ENCODE measurements at places on chromosomes 7 and 10.

DNA sequence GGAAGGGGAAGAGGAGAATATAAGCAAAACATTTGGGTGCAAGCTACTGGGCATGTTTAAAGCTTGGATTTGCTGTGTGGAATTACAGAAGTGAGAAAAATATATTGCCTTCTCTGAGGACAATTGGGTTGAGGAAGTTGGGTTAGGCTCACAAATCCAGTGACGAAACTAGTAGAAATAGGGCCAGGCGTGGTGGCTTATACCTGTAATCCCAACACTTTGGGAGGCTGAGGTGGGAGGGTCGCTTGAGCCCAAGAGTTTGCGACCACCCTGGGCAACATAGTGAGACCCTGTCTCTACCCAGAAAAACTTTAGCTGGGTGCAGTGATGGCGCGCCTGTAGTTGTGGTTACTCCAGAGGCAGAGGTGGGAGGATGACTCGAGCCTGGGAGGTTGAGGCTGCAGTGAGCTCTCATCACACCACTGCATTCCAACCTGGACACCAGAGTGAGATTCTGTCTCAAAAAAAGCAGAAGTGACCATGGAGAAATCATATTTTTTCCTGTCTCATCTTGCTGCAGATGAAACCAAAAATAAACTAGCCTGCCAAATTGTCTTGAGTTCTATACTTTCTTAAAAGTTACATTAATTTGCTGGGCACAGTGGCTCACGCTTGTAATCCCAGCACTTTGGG, 22.4 kb downstream of the NRBF2 start:
- no peaks in the 10 kb centered on the region for H3K4me1 ChIP-seq
- H3K27ac ChIP-seq: no peak overlapping the region
- no peaks in the 10 kb centered on the region for H3K27me3 ChIP-seq
- H3K36me3 ChIP-seq: peaks cover 40% of the 10 kb centered on the region
- no peak overlapping the region for H3K4me3 ChIP-seq
- no peak for DNase-seq

- no peak overlapping the region for H3K27ac ChIP-seq
- no peaks in the 10 kb centered on the region for H3K4me1 ChIP-seq
- H3K36me3 ChIP-seq: no peaks in the 10 kb centered on the region
- H3K4me3 ChIP-seq: no peak overlapping the region
- DNase-seq: no peak
These were observed 178.0 kb downstream of the NPSR1 start for GRCh38 chr7:34835901-34836600.

- H3K4me1 ChIP-seq: no peaks in the 10 kb centered on the region
- no peak overlapping the region for H3K27ac ChIP-seq
- no peaks in the 10 kb centered on the region for H3K27me3 ChIP-seq
- H3K4me3 ChIP-seq: no peak overlapping the region
- no peak for DNase-seq
These were observed 207.8 kb downstream of the TFEC start for GRCh38 chr7:115822801-115823200.

- DNase-seq: no peak
- no peaks in the 10 kb centered on the region for H3K27me3 ChIP-seq
- H3K36me3 ChIP-seq: no peaks in the 10 kb centered on the region
- no peak overlapping the region for H3K4me3 ChIP-seq
- no peak overlapping the region for H3K27ac ChIP-seq
These were observed 208.4 kb downstream of the DIP2C start for GRCh38 chr10:480928-481552.

- no peaks in the 10 kb centered on the region for H3K36me3 ChIP-seq
- no peaks in the 10 kb centered on the region for H3K27me3 ChIP-seq
- H3K4me1 ChIP-seq: no peaks in the 10 kb centered on the region
- DNase-seq: no peak
These were observed 38.1 kb downstream of the FAM107B start for GRCh38 chr10:14736600-14737081.

DNA sequence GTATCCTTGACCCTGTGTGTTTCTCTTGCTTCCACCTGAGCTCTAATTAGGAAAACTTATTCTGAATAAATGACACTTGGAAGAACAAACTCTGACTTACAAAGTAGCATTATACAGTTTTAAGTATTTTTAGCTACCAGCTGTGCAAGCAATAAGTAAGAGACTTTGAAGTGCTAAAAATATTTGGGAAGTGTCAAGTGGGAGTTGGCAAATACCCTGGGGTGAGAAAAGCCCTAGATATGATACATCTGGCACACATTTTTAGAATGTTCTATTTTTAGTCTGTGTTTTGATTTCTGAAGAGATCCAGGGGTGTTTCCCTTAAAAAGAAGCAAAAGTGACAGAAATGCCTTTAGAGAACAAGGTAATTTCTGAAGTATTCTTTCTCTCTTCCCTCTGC, 132.7 kb upstream of the TEX47 start:
- no peaks in the 10 kb centered on the region for H3K4me1 ChIP-seq
- no peak overlapping the region for H3K27ac ChIP-seq
- no peaks in the 10 kb centered on the region for H3K27me3 ChIP-seq
- no peaks in the 10 kb centered on the region for H3K36me3 ChIP-seq
- DNase-seq: no peak
- H3K4me3 ChIP-seq: no peak overlapping the region

GRCh38 chr7:82335927-82336326, 107.7 kb downstream of the CACNA2D1 start:
- H3K27me3 ChIP-seq: no peaks in the 10 kb centered on the region
- H3K36me3 ChIP-seq: no peaks in the 10 kb centered on the region
- no peaks in the 10 kb centered on the region for H3K4me1 ChIP-seq
- H3K27ac ChIP-seq: no peak overlapping the region

DNA sequence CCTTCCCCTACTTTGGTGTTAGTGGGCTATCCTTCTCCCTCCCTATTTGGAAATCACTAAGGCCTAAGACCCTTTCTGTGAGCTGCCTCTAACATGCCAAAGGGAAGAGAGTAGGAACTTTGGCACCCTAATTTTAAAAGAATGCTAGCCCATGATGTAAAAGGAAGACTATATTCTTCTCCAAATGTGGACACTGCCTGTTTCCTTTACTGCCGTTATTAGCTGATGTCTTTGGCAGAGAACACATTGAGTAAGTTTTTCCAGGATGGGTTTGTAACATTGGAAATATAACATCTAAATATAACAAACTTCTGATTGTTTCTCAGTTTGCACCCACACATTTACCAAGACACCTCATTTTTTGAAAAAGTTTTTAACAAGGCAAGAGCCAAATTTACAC, 56.9 kb upstream of the TNKS2 start:
- no peak overlapping the region for H3K4me3 ChIP-seq
- no peaks in the 10 kb centered on the region for H3K4me1 ChIP-seq
- DNase-seq: no peak
- H3K27me3 ChIP-seq: peaks cover 21% of the 10 kb centered on the region
- H3K36me3 ChIP-seq: no peaks in the 10 kb centered on the region
- H3K27ac ChIP-seq: no peak overlapping the region

DNA sequence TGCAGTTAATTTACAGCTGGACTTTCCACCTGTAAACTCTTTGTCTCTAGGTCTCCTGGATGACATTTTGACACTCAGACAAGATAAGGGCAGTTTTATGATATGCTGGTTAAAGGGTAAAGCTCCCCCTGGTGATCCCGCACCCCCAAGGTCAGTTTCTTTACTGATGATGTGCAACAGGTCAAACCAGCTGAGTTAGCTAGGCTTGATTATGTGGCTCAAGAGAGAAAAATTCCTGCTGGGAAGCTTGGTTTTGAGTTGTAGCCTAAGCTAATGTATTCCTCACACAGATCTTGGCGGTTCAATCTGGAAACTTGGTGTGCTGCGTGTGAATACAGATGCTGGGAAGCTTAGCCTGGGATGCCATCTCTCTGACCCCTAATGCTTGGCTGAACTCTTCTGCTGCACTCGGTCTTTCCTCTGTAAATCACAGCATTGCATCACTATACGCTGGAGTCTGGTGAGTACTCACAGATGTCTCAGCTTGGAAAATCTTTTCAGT, 11.4 kb upstream of the AKR1D1 start:
- H3K4me3 ChIP-seq: no peak overlapping the region
- H3K27ac ChIP-seq: no peak overlapping the region
- peaks cover 2% of the 10 kb centered on the region for H3K27me3 ChIP-seq
- H3K36me3 ChIP-seq: no peaks in the 10 kb centered on the region
- no peaks in the 10 kb centered on the region for H3K4me1 ChIP-seq
- DNase-seq: no peak

GRCh38 chr10:29163746-29164145, 125.1 kb upstream of the LYZL1 start:
- no peak overlapping the region for H3K4me3 ChIP-seq
- H3K27me3 ChIP-seq: no peaks in the 10 kb centered on the region
- no peak for DNase-seq
- H3K4me1 ChIP-seq: no peaks in the 10 kb centered on the region

DNA sequence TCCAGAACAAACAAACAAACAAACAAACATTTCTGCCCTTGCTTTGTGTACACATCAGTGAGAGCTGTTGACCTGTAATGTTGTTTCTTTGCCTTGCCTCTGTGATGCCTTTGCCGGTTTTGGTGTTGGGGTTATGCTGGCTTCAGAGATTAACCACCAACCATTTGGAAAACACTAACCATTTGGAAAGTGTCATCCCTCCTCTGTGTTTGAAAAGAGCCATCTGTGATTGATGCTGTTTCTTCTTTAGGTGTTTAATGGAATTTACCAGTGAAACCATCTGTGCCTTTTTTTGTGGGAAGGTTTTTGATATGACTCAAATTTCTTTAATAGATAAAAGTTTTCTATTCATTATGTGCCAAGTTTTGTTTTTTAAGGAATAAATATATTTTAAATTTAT, 46.5 kb downstream of the INPP5A start:
- H3K27ac ChIP-seq: no peak overlapping the region
- H3K27me3 ChIP-seq: no peaks in the 10 kb centered on the region
- H3K36me3 ChIP-seq: no peaks in the 10 kb centered on the region
- peaks cover 3% of the 10 kb centered on the region for H3K4me1 ChIP-seq
- DNase-seq: no peak

GRCh38 chr10:43230909-43231522, 35.8 kb downstream of the RASGEF1A start:
- DNase-seq: no peak
- H3K4me1 ChIP-seq: peaks cover 36% of the 10 kb centered on the region
- H3K36me3 ChIP-seq: no peaks in the 10 kb centered on the region

GRCh38 chr7:151590071-151590849, 70.6 kb upstream of the RHEB start:
- H3K4me3 ChIP-seq: no peak overlapping the region
- no peaks in the 10 kb centered on the region for H3K4me1 ChIP-seq
- H3K27ac ChIP-seq: no peak overlapping the region
- peaks cover 15% of the 10 kb centered on the region for H3K36me3 ChIP-seq

DNA sequence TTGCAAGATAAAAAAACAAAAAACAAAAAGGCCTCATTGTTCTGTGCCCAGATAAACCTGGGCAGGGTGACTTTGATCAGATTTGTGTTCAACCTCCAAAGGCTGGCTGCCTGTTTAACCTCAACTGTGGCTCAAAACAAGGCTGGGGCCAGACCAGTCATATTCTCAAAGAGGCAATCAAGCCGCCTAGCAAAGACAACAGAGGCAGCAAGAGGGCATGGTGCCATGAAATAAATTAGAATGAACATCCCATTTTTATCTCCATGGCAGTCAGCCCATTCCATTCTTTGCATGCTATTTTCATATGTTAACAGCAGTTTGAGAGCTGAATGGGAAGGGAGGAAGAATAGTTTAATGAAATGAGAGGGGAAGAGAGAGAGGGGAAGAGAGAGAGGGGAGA, 1150.3 kb downstream of the TYW1 start:
- DNase-seq: no peak
- H3K27me3 ChIP-seq: no peaks in the 10 kb centered on the region
- H3K4me3 ChIP-seq: no peak overlapping the region
- no peaks in the 10 kb centered on the region for H3K4me1 ChIP-seq
- H3K36me3 ChIP-seq: no peaks in the 10 kb centered on the region

GRCh38 chr7:24730018-24730369, 27.3 kb downstream of the GSDME start:
- DNase-seq: no peak
- H3K4me3 ChIP-seq: no peak overlapping the region
- H3K36me3 ChIP-seq: no peaks in the 10 kb centered on the region
- H3K4me1 ChIP-seq: no peaks in the 10 kb centered on the region
- no peak overlapping the region for H3K27ac ChIP-seq

DNA sequence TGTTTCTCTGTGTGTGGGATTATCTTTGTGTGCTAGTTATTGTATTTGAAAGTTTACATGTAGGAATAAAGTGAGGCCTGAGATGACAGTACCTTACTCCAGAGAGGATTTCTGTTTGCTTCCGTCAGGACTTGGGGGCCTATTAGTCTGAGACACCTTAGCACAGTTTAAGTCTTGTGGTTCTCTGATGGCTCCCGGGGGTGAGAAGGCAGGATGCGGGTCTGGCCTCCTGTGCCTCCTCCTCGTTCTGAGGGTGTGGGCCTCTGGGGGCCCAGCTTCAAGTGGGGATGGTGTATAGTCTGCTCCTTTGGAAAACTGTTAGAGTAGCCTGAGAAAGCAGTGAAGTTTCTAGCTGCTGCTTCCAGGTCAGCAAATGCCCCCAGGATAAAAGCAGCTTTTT, 12.4 kb downstream of the MTURN start:
- no peaks in the 10 kb centered on the region for H3K27me3 ChIP-seq
- DNase-seq: no peak
- H3K4me3 ChIP-seq: no peak overlapping the region
- peaks cover 7% of the 10 kb centered on the region for H3K4me1 ChIP-seq

- H3K36me3 ChIP-seq: no peaks in the 10 kb centered on the region
- no peak overlapping the region for H3K27ac ChIP-seq
- no peak overlapping the region for H3K4me3 ChIP-seq
- no peaks in the 10 kb centered on the region for H3K27me3 ChIP-seq
These were observed 13.6 kb upstream of the GPR37 start for GRCh38 chr7:124779194-124779593.

- no peaks in the 10 kb centered on the region for H3K27me3 ChIP-seq
- DNase-seq: no peak
- no peaks in the 10 kb centered on the region for H3K4me1 ChIP-seq
- no peak overlapping the region for H3K4me3 ChIP-seq
These were observed 27.1 kb upstream of the HABP2 start for GRCh38 chr10:113525713-113526112.

GRCh38 chr10:86036544-86036831, 330.1 kb downstream of the GRID1 start:
- H3K27me3 ChIP-seq: peaks cover 6% of the 10 kb centered on the region
- H3K36me3 ChIP-seq: no peaks in the 10 kb centered on the region
- no peak overlapping the region for H3K4me3 ChIP-seq
- H3K4me1 ChIP-seq: no peaks in the 10 kb centered on the region
- DNase-seq: no peak
- no peak overlapping the region for H3K27ac ChIP-seq

- no peaks in the 10 kb centered on the region for H3K4me1 ChIP-seq
- no peak overlapping the region for H3K4me3 ChIP-seq
- no peaks in the 10 kb centered on the region for H3K36me3 ChIP-seq
- H3K27me3 ChIP-seq: no peaks in the 10 kb centered on the region
- DNase-seq: no peak
These were observed 649.1 kb downstream of the INHBA start for GRCh38 chr7:41053820-41054219.

- no peaks in the 10 kb centered on the region for H3K27me3 ChIP-seq
- DNase-seq: no peak
- H3K4me1 ChIP-seq: no peaks in the 10 kb centered on the region
- H3K4me3 ChIP-seq: no peak overlapping the region
- no peaks in the 10 kb centered on the region for H3K36me3 ChIP-seq
These were observed 76.4 kb downstream of the NEURL1 start for GRCh38 chr10:103569896-103570295.

All from CD4-positive, CD25-positive, alpha-beta regulatory T cell (primary cell).